ENCODE measurements at places on chromosomes 3 and 15. TPM values are rescaled to one million over a fixed set of nuclear protein-coding genes. Genes with fewer than 3 reads are reported as not detected.

DNA sequence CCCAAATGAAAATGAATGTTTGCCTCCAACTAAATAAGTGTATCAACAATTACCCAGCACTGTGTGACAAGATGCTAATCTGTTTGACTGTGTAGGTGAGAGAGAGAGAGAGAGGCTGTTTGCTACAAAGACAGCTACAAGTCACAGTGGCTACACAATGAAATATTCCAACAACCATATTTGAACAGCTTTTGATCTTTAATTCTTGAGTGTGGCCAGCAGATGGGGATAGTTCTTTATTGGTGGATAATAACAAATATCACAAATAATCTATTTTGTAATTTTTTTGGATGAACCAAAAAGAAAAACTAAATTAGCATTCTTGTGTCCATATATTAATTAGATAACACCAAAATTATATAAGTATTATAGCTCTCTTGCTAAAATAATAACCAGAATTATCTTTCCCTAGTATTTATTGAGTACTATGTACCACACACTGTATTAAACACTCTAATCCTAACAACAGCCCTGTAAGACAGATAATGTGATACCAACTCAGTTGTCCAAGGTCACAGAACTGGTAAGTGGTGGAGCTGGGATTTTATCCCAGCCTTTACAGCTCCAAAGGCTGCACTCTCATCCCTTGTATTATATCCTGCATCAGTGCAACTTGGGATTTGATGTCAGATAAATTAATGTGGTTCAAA, 61.9 kb upstream of the C3orf80 start:
- H3K4me1 ChIP-seq: no peaks in the 10 kb centered on the region
- H3K36me3 ChIP-seq: no peaks in the 10 kb centered on the region
- peaks cover 13% of the 10 kb centered on the region for H3K27me3 ChIP-seq
- no peak overlapping the region for H3K4me3 ChIP-seq
- H3K27ac ChIP-seq: no peak overlapping the region

DNA sequence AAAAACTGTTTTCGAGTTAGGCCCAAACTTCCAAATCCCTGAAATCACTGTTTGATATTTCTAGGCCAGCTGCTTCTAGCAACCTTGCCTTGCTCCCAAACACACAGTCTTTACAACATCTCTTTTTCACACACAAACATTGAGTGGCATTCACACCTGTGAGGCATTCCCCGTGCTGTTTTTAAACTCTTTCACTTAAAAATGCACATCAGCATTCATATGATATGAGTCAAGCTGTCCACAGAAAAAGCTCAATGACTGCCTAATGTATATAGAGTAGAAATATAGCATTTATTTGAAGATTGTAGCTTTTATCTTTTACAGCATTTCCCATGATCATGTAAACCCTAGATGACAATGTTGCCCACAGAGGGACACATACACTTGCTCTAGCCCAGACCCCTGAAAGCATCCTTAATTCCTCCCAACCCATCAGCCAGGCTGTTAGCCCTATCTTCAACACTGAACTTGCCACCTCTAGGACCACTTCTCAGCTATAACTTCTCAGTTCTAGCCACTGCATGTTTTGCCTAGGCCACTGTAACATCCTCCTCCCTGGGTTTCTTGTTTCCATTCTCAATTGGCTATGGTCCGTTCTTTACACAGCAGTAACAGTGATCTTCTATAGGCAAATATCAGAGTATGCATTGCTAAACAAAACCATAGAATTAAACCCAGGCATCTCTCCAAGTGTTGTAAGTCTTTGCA, 782.6 kb downstream of the DIPK2A start:
- no peak for DNase-seq
- no peak overlapping the region for H3K4me3 ChIP-seq

DNA sequence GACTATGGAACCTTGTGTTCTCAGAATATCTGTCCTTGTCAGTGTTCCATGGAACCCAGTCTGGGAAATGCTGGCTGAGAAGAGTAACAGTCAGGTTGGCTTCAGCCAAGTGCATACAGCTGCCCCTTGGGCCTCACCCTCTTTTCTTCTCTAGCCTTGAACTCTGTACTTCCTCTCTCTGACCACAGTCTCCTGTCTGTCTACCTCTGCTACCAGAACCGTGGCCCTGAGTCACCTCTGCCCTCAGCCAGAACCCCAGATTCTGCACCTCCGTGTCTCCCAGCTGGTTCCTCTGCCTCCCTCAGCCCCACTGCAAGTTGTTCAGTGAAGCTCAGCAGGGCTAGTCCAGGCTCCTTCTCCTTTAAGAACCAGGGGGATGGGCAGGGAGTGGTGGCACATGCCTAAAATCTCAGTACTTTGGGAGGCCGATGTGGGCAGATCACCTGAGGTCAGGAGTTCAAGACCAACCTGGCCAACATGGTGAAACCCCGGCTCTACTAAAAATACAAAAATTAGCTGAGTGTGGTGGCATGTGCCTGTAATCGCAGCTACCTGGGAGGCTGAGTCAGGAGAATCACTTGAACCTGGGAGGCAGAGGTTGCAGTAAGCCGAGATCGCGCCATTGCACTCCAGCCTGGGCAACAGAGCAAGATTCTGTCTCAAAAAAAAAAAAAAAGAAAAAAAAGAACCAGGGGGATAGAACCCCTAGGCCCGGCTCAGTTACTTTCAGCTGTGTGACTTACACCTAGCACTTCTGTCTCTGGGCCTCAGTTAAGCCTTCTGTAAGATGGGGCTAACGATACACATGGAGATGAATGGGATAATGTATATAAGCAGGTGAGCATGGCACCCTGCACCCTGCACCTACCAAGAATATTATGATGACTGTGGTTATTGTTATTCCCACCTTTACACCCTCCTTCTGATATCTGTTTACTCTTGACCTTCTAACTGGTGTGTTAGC, 24.3 kb upstream of the TATDN2 start:
- H3K4me1 ChIP-seq: peaks cover 72% of the 10 kb centered on the region
- H3K27me3 ChIP-seq: peaks cover 3% of the 10 kb centered on the region
- DNase-seq: peak; percentile 50

DNA sequence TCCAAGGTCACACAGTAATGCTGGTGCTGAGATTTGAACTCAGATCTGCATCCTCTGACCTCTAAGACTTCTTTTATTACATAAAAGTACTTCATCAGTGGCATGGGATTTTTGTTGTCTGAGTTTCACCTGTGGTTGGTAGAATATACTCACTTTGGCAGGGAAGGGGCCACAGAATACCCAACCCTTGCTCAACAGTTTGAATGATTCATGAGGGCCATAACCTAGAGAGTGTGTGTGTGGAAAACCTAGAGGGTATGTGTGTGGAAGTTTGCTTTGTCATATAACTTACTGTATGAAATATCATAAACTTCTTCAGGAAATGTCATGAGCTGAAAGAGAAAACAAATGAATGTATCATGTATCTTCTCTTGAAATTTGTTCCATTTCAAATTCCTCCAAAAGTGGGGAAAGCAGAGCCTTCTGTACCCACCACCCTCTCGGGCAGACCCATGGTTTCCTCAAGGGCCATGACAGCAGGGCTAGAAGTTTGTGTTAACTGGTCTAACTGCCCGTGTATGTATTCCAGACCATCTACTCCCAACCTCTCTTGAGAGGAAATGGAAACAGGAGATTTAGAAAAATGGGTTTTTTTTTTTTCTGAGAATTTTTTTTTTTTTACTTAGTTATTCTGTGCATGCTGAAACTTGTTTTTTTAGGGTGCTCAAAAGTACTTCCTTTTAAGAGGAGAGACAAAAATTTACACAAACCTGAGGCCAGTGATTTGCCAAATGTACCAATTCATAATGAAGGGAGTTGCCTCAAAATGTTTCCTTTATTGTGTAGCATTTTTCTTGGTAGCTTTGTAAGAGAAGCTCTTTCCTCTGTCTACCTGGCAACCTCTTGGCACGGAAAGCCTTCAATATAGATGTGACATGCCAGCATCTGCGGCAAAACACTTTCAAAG, 127.0 kb downstream of the TPRG1 start:
- no peak for DNase-seq
- peaks cover 44% of the 10 kb centered on the region for H3K4me1 ChIP-seq
- H3K27ac ChIP-seq: peak overlapping the region; percentile 70
- no peaks in the 10 kb centered on the region for H3K27me3 ChIP-seq

GRCh38 chr3:122355612-122356011, 27.4 kb downstream of the MIX23 start:
- no peak overlapping the region for H3K4me3 ChIP-seq
- H3K4me1 ChIP-seq: peaks cover 14% of the 10 kb centered on the region
- peaks cover 15% of the 10 kb centered on the region for H3K36me3 ChIP-seq
- no peak overlapping the region for H3K27ac ChIP-seq
- H3K27me3 ChIP-seq: no peaks in the 10 kb centered on the region
- no peak for DNase-seq

GRCh38 chr3:157204431-157204830, 44.5 kb upstream of the CCNL1 start:
- no peak overlapping the region for H3K27ac ChIP-seq
- no peaks in the 10 kb centered on the region for H3K4me1 ChIP-seq
- peaks cover 15% of the 10 kb centered on the region for H3K27me3 ChIP-seq
- peaks cover 1% of the 10 kb centered on the region for H3K36me3 ChIP-seq
- no peak for DNase-seq

DNA sequence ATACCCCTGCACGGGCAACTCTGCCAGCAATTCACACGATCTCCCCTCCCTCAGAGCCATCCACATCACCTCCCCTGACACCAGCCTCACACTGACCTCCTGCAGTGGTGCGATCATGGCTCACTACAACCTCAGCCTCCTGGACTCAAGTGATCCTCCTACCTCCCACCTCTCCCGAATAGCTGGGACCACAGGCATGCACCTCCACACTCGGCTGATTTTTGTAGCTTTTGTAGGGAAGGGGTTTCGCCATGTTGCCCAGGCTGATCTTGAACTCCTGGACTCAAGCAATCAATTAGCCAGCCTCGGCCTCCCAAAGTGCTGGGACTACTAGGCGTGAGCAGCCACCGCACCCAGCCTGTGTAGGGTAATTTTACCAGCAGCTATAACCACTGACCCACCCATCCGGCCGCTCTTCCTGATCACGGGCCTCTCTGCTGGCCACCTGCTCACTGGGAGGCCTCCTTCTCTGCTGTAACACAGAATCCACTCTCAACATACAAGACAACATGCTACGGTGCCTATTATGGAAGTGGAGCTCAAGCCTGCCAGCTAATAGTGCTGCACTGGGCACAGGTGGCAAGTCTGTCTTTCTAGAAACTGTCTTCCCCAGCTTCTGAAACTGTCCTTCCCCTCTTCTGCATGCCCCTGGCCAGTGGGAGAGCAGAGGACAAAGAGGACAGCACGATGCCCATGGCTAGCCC, 4.6 kb downstream of the GP9 start:
- H3K27ac ChIP-seq: no peak overlapping the region
- no peaks in the 10 kb centered on the region for H3K36me3 ChIP-seq
- peaks cover 11% of the 10 kb centered on the region for H3K27me3 ChIP-seq
- peaks cover 5% of the 10 kb centered on the region for H3K4me1 ChIP-seq

DNA sequence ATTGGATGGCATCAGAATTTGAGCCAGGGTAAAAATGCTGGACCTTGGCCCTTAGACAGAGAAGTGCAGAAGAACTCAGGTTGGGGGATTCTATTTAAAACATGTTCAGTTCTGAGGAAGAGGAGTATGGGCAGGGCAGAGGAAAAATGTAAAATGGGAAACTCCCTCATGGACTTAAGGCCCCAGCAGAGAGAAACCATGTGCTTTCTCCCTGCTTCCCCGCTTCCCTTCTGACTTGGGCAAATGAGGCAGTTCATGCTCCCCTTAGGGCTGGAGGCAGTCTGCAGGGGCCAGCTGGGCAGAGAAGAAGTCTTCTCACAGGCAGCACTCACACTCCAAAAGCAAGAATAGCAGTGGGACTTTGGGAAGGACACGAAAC, 9.9 kb upstream of the NUDT16 start:
- no peak for DNase-seq
- peaks cover 4% of the 10 kb centered on the region for H3K36me3 ChIP-seq
- H3K4me3 ChIP-seq: no peak overlapping the region
- no peak overlapping the region for H3K27ac ChIP-seq

Gene PPP1R14D
- total RNA-seq: not detected

DNA sequence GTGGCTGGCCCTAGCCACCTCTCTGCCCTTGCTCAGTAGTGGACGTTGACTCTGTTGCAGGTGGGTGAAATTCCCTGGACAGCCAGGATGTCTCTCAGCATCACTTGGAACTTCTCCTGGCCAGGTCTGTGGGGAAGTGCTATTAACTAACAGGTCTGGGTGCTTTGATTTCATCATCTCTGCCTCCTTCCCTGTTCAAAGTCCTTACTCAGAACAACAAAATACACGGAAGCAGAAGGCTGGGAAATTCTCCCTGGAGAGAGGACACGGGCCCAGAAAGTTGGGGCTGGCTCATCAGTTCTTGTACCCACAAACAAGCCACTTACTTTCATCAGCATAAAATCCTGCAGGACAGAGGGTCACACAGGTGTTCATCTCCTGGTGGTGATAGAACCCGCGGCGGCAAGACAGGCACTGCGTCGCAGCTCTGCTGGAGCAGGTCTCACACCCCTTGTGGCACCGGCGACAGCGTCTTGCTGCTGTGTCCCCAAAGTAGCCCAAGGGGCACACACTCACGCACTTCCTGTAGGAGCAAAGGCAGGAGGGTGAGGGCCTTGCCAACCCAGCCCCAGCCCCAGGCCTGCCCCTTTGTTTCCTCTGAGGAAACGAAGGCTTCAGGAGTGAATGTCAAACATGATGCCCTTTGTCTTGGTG, 29.6 kb upstream of the SNRPA1 start:
- peaks cover 2% of the 10 kb centered on the region for H3K36me3 ChIP-seq
- peaks cover 10% of the 10 kb centered on the region for H3K27me3 ChIP-seq
- H3K4me3 ChIP-seq: no peak overlapping the region
- H3K4me1 ChIP-seq: peaks cover 13% of the 10 kb centered on the region
- no peak for DNase-seq

Gene PXYLP1
- total RNA-seq: 11.6 TPM

DNA sequence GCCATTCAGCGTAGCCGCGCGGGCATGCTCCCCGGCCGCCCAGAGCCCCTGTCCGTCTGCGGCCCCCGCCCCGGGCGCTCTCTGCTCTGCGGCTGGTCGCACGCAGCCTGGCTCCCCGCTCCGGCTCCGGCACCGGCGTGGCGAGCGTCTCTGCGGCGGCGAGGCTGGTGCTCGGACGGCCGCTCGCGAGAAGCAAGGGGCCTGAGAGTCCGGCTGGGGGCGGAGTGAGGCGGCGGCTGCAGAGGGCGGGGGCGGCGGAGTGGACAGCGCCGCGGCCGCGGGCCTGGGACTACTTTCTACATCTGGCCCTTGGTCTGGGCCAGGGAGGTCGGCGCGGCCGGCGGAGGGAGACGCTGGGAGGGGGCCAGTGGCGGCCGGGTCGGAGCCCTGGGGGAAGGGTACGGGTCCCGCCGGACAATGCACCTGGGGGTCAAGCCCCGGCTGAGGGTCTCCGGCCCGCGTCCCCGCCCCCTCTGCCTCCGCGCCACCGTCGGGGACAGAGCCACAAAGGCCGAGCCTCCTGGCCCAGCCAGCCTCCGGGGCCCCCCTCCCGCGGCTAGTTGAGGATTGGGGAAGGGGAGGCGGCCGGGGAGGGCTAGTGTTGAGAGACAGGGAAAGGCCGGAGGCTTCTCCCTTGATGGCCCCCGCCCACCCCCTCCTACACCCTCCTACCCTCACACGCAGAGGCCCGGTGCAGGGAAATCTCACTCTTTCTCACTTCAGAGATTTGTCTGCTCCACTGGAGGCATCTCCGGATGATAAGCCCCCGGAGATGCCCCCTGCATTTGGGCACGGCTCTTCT, at the start of gene PRTG:
PRTG (minus strand) TSS at position 226 of the 802 bp plus-strand sequence; CDS start at position 5, 221 bp downstream.
- H3K36me3 ChIP-seq: no peaks in the 10 kb centered on the region
- no peak within 1 kb of the TSS for H3K27ac ChIP-seq
- peaks cover 25% of the 10 kb centered on the region for H3K27me3 ChIP-seq
- H3K4me3 ChIP-seq: peak within 1 kb of the TSS; percentile 39
- no peak for DNase-seq

Gene LRRC34
- 2.9 TPM for total RNA-seq

Gene ABHD10
- total RNA-seq: 37.7 TPM

- no peak overlapping the region for H3K27ac ChIP-seq
- no peak overlapping the region for H3K4me3 ChIP-seq
- H3K27me3 ChIP-seq: no peaks in the 10 kb centered on the region
- no peak for DNase-seq
Observed at GRCh38 chr3:42101481-42101880, 10.3 kb downstream of the TRAK1 start.

All from activated T-helper 1 cell treated with anti-CD3 and anti-CD28 coated beads, Interleukin-12 subunit alpha, Interleukin-12 subunit beta, Interleukin-2, Interleukin-4 antibody, amounts not matched to agents 30 ng/mL and 10 ng/mL and 1 ng/mL, durations not matched to agents 14 hours and 24 hours and 36 hours (primary cell).